ENCODE measurements at places on chromosomes 3 and 15.

DNA sequence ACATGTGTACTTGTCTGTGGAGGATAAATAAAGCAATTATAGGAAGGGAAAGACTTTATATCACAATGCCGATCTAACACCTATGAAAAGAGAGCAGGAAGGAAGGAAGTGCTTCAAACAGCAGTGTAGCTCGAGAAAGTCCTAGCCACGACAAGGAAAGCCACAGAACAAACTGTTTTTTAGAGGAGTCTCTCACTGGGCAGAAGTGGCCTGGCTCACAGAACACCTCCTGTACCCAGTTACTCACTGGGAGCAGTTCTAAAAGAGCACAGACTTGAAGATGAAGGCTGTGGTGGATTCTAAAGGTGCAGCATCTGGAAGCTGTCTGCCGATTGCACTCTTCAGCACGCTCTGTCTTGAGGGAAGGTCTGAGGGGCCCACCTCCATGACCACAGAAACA lies 248.8 kb upstream of the ATP11B start:
- DNase-seq, result no peak

GRCh38 chr3:171380711-171381425 lies 79.3 kb downstream of the TNIK start:
- DNase-seq, result no peak

DNA sequence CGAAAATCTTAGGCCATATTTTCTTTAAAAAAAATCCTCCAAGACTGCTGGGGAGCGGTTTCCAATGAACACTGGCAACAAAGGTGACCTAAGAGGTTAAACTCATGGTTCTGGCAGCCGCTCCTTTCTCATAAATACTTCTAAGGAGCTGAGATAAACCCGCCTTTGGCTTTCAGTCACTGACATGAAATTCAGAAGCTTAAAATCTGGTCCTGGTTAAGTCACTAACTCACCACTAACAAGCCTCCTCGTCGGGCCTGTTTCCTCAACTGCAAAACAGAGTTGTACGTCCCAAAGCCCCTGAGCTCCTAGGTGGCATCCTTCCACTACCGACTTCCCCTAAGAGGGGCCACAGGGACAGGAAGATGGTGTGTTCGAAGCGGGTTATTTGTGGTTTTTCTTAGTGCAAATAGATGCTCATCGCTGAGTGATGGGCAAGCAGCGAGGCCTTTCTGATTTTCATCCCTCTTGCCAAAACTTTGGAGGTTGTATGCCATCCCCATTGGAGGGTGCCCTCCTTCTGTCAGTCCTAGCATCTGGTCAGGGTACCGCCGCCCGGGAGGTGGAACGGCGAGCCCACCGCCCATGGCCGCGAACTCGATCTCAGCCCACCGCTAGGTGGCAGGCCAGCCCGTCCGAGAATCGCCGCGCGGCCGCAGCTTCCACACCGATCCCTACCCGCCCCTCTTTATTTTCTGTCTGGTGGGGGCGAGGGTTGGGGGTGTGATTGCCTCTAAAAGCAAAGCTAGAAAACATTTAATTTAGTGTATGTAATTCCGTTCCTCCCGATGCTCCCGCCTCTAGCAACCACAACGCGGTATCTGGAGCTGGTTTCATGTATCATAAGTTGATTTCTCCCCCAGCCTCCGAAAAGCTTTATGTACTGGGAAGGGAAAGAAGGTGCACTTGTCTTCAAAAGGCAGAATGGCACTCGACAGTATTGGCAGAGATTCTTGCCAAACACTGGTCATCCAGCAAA lies 4.6 kb downstream of the BCL6 start:
- peak; percentile 71 for DNase-seq

DNA sequence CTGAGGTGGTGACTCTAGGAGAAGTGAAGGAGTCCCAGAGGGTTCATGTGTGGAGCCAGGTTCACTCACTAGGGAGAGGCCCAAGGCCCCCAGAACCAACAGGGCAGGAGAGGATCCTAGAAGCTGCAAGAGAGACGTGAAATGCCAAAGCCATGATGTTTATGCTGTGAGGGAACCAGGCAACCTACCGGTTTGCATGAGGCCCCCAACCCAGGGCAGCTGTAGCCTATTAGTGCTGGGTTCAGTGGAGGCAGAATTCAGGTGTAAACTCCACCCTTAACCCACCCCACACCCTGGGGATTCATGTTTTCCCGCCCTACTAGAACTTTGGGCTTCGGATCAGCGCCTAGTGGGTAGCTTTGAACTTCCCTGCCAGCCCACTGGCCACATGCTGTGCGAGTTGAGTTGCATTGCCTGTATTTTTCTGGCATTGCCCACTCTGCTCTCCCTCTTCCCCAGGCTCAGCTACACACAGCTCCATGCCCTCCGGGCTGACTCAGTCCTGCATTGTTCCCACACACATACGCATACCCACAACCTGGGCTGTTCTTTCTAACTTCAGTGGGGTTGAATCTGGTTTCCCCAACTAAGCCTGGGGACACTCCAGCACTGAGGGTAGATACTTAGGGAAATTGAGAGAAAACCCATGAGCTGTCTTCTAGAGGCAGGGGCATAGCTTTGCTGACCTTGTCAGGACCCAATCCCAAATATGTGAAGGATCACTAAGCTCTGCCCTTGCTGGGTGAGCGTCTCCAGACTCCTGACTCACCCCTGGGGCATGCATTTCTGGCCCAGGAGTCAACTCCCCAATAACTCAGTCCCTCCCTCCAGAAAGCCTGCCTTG lies 2.0 kb upstream of the ZBTB47 start:
- peak; percentile 52 for DNase-seq

GRCh38 chr15:99631255-99631654 lies 65.5 kb downstream of the MEF2A start:
- DNase-seq, result no peak

- DNase-seq, result peak; percentile 90
These were observed 2.1 kb upstream of the GNAT1 start for GRCh38 chr3:50189274-50189673.

DNA sequence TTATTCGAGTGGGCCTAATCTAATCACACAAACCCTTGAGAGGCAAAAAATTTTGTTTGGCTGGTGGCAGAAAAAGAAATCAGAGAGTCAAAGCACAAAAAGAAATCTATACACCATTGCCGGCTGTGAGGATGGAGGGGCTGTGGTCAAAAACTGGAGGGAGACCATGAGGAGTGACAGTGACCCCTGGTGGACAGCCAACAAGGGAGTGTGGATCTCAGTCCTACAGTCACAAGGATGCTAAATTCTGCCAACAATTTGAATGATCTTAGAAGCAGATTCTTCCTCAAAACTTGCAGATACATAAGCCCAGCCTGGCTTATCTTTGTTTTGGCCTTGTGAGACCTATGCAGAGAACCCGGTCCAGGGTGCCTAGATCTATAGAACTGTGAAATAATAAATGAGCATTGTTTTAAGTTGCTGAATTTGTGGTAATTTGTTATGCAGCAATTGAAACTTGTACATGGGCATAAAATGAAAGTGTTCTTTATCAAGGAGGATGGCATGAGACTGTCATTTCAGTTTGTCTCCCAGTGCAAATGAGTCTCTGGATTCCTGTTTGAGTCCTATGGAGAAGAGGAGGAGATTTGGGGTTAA lies 103.0 kb upstream of the ARHGEF26 start:
- peak; percentile 47 for DNase-seq

DNA sequence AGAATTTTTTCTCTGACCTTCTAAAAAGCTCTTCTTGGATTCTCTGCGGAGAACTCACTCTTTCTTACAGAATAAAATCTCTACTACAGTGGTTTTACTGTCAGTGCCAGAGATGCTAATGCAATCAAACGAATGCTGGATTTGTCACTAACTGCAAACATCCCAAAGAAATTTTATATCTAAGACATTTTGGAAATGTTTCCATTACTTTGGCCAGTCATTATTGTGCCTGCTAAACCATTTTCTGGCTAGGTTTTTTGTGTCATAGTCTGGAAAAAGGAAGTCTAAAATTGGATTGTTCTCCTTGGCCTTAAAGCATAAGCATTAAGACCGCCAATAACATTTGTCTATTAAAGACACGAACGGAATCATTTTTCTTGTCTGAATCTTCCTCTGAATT lies 54.0 kb downstream of the PLOD2 start:
- DNase-seq, result no peak

DNA sequence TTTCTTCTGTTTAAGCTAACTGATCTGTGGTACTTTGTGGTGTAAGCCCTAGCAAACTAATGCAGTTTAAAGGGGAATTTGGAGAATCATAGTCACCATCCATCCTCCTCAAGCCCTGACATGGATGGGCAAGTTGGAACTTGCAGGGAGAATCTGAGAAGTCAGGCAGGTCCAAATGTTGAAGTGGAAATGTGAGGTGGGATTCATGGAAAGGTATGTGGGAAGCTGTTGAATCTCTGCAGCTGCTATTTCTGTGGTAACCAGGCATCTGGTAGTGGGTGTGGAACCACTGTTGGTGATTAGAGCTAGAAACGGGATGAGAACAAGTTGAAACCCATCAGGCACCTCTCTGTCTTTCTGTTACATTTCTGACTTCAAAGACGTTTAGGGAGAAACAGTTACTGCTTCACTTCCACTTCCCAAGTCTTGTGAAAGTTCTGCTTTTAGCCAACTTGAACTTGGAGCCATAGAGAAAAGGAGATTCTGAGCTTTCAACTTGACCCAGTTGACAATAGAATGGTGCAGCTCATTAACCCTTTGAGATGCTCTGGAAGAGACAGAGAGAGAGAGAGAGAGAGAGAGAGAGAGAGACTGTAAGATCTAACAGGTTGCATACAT lies 38.1 kb upstream of the NMNAT3 start:
- DNase-seq, result no peak

GRCh38 chr3:31485196-31485595 lies 47.5 kb upstream of the STT3B start:
- DNase-seq, result no peak

DNA sequence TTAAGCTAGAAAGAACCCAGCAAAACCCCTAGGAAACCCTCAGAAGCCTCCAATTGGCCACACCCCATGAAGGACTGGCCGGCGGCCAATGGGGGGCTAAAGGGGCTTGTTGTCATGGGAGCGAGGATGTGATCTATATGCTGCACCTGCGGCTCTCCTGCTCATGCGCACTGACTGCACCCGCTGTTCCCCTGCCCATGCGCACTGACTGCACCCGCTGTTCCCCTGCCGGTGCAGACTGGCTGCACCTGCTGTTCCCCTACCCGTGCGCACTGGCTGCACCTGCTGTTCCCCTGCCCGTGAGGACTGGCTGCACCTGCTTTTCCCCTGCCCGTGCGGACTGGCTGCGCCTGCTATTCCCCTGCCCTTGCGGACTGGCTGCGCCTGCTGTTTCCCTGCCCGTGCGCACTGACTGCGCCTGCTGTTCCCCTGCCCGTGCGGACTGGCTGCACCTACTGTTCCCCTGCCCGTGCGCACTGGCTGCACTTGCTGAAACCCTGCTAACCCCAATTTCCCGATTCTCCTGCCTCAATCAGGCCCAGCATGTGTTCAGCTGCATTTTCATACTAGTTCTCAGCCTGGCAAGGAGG lies 16.8 kb upstream of the MCCC1 start:
- DNase-seq, result no peak

DNA sequence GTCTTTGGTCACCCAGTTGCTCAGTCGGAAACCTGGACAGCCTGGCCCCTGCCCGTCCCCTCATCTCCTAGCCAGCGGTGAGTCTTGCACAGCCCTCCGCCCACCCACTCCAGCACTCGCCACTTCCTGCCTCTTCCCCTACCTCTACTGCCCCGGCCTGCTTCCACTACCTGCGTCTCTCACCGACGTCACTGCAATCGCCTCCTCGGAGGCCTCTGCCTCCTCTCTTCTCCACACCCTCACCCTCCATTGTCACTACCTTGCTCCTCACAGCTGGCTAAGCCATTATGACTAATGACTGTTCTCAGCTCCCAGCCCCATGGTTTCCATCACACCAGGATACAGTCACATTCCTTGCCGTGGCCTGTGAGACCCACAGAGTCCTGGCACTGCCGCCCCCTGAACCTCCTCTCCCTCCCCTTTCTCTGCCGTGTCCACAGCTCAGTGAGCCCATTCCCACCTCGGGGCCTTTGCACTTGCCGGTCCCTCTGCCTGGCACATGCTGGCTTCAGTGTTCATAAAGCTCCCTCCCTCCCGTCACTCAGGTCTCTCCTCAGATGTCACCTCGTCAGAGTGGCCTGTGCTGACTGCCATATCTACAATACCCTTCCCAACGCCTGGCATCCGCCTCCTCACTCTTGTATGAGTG lies 104.8 kb downstream of the FBLN2 start:
- DNase-seq, result no peak

- no peak for DNase-seq
These were observed 128.8 kb upstream of the LMOD3 start for GRCh38 chr3:69251078-69251805.

- peak; percentile 43 for DNase-seq
These were observed 13.6 kb downstream of the TMOD3 start for GRCh38 chr15:51842852-51843737.

DNA sequence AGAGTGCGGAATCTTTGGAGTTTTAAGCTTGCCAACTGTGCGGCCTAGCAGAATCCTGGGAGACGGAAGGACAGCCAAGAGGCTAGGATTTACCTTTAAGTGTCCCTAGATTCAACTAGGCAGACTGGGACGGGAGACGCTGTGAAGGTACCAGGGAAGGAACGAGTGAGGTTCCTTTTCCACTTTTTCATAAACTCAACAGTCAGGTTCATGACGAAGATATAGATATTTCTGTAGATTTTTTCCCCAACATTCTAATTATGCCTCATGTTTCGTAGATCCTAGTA lies 564 bp upstream of the GABPB1 start:
- DNase-seq, result no peak

DNA sequence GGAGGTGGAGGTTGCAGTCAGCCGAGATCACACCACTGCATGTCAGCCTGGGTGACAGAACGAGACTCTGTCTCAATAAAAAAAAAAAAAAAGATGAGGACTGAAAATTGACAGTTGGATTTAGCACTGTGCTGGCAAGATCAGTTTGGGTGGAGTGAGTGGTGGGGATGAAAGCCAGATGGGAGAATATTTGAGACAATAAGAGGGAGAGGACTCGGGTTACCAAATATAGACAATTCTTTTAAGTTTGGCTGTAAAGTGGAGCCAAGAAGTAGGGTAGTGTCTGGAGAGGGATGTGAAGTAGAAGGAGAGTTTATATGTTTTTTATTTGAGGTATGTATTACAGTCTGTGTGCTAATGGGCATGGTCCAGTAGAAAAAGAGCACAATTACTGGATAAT lies 20.4 kb downstream of the TMOD3 start:
- no peak for DNase-seq

DNA sequence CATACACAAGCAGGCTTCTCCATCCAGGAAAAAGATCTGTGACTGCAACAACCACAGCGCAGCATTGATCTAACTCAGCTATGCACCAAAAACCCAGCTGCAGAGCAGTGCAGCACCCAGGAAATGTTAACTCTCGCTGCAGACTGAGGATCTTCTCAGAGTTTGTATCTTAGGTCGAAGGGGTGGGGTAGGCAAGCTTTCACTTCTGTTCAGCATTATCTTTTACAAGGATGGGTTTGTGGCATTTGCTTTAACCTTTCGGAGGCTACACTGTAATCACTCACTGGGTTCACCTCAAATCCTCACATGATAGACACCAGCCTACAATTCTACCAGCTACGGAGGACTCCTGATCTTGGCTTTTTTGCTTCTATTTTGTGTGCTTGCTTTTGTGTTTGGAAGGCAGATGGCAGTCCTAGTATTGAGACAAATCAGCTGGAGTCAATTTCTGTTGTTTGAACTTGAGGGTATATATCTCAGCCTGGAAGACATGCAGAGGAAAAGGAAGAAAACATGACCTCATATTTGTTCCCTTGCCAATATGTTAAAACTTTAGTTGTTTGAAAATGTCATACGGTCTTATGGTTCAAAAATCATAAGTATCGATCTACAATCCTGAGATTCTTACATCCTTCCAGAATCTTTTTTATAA lies 25.2 kb downstream of the LRRK1 start:
- DNase-seq, result no peak

- peak; percentile 10 for DNase-seq
These were observed 156.2 kb upstream of the IQSEC1 start for GRCh38 chr3:13229273-13229949.

All from fibroblast of pulmonary artery (primary cell).